ENCODE measurements at places on chromosomes 16 and 17.

GRCh38 chr17:42347198-42347597, 41.0 kb downstream of the STAT3 start:
- DNase-seq, result no peak

GRCh38 chr17:10195090-10195805, 3.2 kb downstream of the GAS7 start:
- no peak for DNase-seq

- no peak for DNase-seq
These were observed 71.4 kb downstream of the ABR start for GRCh38 chr17:1108478-1108764.

GRCh38 chr17:40344421-40345160, 19.9 kb downstream of the GJD3 start:
- no peak for DNase-seq

DNA sequence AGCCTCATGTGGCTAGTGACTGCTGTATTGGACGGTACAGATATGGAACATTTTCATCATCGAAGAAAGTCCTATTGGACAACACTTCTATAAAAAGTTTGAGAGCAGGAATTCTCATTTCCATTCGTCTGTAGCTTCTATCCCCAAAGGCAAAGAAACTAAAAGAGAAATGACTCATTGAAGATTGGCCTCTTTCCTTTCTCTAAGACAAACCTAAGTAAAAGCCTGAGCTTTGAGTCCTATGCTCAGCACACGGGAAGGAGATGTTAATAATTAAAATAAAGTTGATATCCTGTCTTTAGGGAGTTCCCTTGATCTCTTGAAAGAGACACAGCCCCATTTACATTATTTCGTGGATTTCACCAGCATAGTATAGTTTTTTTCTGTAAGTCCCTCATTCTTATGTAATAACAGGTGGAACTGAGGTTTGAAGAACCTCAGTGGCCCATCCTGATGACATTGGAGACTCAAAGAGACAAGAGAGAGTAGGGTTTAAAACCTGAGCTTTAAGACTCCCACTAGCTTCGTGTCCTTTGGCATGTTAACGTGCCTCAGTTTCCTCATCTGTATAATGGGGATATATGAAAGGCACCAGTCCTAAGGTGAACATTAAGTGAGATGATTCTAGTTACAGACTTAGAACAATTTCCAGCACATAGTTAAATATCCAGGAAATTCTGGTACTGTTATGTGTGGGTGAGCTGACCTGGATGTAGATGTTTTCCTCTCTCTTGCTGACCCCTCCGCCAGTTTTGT, 174.0 kb downstream of the IRX3 start:
- DNase-seq, result no peak

DNA sequence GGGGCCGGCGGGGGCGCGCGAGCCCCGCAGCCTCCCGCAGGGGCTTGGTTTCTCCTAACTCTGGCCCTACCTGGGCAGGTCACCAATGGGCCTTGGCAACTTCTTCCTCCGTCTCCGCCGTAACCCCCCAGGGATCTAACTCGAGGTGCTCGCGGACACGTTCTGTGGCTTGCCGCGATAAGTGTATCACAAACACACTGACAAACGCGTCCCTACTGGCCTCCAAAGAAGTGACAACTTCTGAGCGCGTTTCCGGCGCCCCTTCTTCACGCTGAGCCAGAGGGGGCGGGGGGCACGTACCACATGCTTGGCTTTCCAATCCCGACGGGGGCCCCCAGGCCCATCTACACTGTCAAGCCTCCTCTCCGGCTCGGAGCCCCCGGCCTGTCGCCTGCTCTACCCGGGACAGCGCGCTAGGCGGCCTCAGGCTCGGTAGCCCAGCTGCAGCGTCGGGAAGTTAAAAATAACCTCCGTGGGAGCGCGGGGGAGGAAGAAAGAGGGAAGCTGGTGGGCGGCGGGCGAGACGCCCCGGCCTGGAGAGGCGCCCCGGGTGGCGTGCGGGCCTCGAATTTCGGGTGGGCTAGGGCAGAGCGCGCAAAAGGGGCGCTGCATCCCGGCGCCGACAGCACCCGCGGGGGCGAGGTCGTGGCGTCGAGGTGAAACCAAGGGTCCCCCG, 725 bp upstream of the SPHK1 start:
- DNase-seq, result peak; percentile 28

DNA sequence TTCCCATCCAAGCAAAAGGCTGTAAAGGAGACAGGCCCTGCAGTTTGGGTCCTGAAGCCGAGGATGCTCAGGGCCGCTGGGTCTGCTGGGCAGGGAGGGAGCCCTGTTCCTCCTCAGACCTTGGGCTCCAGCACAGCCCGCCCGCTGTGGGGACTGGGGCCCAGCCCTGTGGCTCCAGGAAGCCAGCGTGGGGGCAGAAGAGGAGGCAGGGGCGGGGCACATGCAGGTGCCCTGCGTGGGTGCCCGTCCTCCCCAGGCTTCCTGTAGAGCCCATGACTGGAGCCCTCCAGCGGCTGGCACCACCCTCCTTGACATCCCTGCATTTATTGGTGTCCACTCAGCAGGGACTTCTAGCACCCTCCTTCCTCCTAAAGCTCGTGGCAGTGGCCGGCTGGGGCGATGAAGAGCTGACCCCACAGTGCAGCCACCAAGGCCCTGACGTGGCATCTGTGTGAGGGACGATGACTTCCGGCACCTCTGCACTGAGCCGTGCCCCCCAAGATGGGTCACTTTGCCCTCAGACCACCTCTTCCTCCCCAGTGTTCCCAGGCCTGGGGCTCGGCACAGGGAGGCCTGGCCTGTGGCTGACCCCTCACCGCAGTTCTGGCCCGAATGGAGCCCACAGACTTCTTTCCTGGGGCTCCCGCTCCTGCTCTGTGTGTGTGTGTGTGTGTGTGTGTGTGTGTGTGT, 9.9 kb downstream of the PRSS27 start:
- DNase-seq, result no peak

GRCh38 chr17:19460700-19461099, 49.7 kb downstream of the RNF112 start:
- DNase-seq, result no peak

- DNase-seq, result no peak
These were observed 213.6 kb upstream of the CDH5 start for GRCh38 chr16:66152823-66153393.

DNA sequence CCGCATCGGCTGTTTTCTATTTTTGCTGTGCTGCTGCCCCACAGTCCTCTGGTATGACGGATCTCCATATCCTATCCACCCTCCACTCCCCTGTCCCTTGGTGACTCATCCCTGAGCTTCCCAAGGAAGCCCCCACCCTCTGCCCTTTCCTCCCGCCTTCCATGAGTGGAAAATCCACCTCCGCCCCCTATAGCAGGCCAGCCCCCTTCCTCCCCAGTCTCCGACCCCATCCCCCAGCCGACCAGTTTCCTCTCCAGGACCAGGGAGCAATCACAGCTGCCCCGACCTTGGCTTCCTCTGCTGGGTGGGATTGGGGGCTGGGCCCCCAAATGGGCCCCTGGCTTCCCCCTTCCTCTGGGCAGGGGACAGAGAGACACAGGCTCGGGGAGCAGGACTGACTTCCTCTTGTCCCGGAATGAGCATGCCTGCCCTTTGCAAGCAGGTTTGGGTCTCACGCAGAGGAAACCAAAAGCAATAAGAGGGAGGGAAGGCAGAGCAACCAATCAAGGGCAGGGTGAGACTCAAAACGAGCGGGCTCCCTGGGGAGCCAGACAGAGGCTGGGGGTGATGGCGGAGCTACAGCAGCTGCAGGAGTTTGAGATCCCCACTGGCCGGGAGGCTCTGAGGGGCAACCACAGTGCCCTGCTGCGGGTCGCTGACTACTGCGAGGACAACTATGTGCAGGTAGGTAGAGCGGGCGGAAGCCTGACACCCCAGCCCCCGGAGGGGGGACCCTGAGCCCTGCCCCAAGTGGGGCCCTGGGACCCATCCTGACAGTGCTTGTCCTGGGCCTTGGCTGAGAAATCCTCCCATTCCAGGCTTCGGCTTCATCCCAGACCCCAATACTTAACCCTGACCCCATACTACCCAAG, at the start of the genes ABI3 and GNGT2:
ABI3 (plus strand) TSS at position 550 of the 872 bp plus-strand sequence; CDS start at position 568, 18 bp downstream.
GNGT2 (minus strand) TSS at position 417 of the 872 bp plus-strand sequence. CDS start 3,152 bp downstream, outside the sequence.
- peak; percentile 63 for DNase-seq

DNA sequence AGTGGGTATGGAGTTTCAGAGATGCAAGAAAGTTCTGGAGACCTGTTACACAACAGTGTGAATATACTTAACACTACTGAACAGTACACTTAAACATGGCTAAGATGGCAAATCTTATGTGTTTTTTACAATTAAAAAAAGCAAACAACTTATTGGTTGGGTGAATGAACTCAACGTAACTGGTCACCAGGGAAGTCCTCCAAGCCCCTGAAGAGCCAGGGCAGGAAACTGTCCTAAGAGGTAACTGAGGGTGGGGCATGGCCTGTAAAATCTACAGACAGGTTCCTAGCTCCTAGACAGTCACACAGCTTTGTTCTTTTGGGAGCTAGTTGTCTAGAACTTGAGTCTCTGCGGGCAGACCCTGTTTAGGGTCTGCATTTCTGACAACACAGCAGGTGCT, 10.3 kb downstream of the CSF3 start:
- no peak for DNase-seq

- DNase-seq, result no peak
These were observed 2.9 kb upstream of the YPEL2 start for GRCh38 chr17:59328601-59329000.

DNA sequence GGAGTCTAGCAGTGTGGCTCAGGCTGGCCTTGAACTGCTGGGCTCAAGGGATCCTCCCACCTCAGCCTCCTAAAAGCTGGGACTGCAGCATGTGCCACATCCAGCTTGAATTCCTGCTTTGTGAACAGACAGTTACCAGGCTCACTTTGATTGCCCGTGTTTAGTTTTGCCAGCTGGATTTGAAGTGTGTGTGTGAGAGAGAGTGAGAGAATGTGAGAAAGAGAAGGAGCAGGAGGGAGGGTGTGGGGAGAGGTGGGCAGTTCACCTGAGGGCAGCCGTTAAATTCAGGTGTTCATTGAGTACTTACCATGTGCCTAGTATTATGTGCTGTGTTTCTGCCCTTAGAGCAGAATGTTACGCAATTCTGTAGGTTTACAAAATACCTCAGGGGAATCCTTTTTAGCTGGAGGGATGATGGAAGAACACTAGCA, 4.7 kb downstream of the DUSP14 start:
- DNase-seq, result no peak

- DNase-seq, result no peak
These were observed 32.9 kb downstream of the KSR1 start for GRCh38 chr17:27489045-27489715.

GRCh38 chr16:61182391-61182790, 853.8 kb downstream of the CDH8 start:
- DNase-seq, result no peak

- no peak for DNase-seq
These were observed 12.4 kb downstream of the RAP1GAP2 start for GRCh38 chr17:2808367-2809335.
